Endothelial cell (in vitro differentiated cells): ENCODE measurements at places on chromosomes 4 and X.

GRCh38 chrX:110322603-110323002, 4.7 kb upstream of the AMMECR1 start:
- DNase-seq, result no peak

- DNase-seq, result peak; percentile 44
These were observed 57.6 kb downstream of the MAPK10 start for GRCh38 chr4:86302251-86302650.

DNA sequence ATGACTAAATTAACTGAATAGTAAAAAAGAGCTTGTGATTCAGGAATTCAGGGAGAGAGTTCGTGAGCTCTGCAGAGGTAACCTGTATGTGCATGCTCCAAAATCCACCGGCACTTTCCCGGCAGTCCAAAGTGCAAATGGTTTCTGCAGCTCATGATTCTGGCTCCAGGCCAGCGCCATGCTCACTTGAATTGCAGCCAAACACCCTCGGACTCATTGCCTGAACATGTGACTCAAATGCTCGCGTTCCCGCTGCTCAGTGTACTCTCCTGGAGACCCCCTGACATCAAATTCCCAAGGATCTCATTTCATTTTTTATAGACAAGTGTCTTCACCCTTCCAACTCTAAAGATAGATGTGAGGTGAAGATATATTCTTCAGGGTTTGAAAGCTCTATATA, 44.1 kb upstream of the SH3RF1 start:
- DNase-seq, result no peak

GRCh38 chr4:138899999-138900398, 115.6 kb upstream of the NOCT start:
- DNase-seq, result no peak

DNA sequence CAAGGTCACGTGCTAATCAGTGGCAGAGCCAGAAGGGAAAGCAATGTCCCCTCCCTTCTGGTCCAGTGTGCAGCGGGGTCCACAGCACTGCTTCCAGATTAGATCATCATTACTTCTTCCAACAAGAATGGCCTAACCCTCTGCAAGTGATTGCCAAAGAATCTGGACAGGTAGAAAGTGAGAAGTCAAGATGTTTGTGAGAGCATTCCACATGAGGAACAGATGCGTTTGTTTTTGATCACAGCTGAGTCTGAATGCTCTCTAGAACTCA, 147.7 kb downstream of the SHROOM3 start:
- no peak for DNase-seq

DNA sequence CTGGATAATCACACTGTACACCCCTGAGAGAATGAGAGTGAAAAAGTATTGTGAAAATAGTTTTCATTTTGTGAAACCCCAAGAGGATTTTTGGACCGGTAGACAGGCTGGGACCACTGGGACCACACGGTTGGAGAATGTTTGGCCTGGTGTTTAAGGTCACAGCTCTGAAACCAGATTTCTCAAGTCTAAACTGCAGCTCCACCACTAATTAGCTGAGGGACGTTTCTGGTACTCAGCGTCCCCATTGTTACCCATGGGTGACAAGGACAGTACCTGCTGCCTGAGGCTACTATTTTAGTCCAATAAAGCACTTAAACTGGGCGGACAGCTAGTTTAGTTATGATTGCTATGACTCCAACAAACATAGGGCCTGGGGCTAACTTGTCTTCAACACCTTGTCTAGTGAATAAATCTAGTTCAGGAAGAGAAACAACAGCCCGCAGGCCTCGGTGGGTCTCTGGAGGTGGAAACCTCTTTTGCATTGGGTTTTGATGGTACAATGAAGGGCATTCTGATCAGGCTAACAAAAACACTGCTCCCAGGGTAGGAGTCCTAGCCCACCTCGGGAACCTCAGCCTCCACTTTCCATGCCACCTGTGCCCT, 509 bp upstream of the USP11 start:
- no peak for DNase-seq

DNA sequence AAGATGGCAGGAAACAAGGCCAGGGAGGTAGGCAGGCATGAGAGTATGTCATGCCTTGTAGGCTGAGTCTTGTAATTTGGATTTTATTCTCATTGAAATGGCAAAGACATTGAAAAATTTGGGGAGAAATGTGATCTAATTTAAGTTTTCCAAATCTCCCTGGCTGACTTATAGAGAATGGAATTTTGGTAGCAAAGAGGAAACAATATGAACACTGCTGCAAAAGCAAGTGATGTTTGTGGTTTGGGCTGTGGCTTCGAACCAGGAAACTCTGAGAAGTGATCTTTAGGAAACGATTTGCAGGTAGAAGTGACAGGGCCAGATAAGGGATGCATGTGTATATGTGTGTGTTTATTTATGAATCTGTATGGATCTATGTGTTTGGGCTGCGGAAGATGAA, 35.6 kb downstream of the ARSJ start:
- no peak for DNase-seq

DNA sequence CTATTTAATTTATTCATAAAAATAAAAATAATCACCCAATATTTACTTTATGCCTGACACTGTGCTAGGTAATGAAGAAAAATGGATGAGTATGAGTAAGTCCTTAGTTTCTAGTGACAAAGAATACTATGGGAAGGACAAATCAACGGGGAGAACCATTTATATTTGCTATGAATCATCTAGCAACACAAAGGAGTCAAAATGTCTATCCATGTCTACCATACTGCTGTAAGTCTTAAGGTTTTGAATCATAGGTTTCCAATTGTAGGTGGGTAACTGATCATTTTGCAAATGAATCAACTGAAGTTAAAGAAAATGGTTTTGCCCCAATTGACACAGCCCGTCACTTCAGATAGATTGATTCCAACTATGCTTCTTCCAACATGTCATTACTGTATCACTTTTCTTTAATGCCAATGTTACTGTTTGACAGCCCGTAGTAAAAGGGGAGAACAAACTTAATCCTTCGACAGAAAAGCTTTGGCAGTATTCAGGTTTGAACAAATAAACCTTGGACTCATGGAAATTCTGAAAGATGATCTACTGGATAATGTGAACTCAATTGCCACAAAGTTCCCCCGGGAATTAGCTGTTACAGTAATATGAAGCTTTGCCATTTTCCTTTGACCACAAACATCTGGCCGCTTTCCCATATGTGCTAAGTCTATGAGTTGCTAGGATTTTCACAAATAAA, 3.2 kb downstream of the TDO2 start:
- no peak for DNase-seq
